Left colon (tissue), 2 donors: ENCODE measurements at places on chromosomes 5 and 9. TPM values are rescaled to one million over a fixed set of nuclear protein-coding genes. Genes with fewer than 3 reads are reported as not detected.

DNA sequence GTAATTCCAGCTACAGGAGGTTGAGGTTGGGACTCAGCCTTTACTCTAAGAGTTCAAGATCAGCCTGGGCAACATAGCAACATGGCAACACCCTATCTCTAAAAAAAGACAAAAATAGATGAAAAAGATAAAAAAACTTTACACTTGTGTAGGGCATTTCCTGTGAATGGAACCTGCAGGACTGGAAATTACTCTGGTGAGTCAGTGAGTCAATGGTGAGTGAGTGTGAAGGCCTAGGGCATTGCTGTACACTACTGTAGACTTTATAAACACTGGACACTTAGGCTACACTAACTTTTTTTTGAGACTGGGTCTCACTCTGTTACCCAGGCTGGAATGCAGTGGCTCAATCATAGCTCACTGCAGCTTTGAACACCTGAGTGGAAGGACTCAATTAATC, 19.5 kb upstream of the ARSI start:
- DNase-seq, result no peak

GRCh38 chr9:133973111-133973790, 18.9 kb downstream of the VAV2 start:
- no peak for DNase-seq

GRCh38 chr5:172939071-172939470, 20.2 kb upstream of the RPL26L1 start:
- DNase-seq, result peak; percentile 21

The SGCD gene
- total RNA-seq, result 1.0 TPM

- no peak for DNase-seq
Observed at GRCh38 chr5:127761869-127762268, 58.7 kb downstream of the CCDC192 start.

DNA sequence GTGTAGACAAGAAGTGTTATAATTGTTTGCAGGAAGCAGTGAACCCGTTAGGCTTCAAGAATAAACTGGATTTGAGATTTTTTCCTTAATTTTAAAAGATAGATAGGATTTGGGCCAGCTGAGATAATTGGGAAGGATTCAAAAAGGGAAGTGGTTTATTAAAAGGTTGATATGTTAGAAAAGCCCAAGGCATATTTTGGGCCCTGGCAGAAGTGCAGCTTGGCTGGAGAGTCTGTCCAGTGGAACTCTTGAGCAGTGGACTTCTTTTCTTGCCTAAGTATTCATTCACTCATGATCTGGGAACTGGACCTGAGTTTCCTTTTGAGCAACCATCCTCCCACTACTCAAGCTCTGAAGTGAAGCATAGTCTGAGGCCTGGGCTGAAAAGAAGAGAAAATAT, 433.4 kb downstream of the ZSWIM6 start:
- no peak for DNase-seq

DNA sequence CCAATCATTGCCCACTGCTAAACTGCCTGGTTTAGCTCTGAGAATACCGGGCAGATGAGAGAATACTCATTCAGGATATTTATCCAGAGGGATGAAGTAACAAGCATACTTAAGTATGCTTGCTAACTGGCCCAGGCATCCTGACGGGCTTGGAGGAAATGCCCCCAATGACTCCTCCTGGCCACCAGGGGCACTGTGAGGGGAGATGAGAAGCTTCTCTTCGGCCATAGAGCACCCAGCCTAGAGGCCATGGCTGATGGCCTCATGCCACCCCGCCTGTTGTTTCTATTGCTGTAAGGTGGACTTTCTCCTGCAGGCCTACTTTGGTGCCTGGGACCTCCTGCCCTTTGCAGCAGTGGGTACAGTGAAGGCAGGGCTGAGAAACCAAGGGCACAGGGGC, 134.5 kb upstream of the FSTL4 start:
- no peak for DNase-seq

The CPLANE1 gene
- total RNA-seq, result 10.2 TPM

DNA sequence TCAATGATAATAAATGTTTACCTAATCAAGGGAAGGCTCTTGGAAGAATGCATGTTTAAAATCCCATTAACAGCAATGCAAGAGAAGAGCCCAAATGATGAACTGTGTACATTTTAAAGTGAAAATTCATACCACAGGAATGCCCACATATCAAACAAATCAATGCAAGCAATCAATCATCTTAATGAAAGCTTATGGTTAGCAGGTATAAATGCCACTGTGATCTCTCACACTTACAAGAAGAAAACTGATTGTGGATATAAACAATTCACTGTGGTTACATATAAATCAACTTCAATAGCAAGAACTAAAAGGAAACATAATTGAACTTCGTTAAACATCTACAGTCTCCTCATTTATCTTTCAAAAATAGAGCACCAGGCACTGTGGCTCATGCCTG, 161.0 kb upstream of the RORB start:
- DNase-seq, result no peak

The GCNT1 gene
- total RNA-seq, result 30.8 TPM

GRCh38 chr5:165139721-165140120, 1634.3 kb downstream of the MAT2B start:
- no peak for DNase-seq

DNA sequence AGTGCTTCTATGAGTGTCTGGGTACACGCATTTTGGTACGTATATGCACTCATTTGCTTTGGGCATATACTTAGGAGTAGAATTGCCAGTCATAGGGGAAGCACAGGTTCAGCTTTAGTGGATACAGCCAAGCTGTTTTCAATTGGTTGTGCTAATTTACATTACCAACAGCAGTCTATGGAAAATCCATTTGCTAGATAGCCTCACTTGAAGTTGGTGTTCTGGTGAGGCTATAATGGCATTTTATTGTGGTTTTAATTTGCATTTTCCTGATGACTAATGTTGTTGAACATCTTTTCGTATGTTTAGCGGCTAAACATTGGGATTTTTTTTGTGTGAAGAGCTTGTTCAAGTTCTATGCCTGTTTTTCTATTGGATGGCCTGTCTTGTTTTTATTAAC, 76.8 kb upstream of the ANKH start:
- no peak for DNase-seq

DNA sequence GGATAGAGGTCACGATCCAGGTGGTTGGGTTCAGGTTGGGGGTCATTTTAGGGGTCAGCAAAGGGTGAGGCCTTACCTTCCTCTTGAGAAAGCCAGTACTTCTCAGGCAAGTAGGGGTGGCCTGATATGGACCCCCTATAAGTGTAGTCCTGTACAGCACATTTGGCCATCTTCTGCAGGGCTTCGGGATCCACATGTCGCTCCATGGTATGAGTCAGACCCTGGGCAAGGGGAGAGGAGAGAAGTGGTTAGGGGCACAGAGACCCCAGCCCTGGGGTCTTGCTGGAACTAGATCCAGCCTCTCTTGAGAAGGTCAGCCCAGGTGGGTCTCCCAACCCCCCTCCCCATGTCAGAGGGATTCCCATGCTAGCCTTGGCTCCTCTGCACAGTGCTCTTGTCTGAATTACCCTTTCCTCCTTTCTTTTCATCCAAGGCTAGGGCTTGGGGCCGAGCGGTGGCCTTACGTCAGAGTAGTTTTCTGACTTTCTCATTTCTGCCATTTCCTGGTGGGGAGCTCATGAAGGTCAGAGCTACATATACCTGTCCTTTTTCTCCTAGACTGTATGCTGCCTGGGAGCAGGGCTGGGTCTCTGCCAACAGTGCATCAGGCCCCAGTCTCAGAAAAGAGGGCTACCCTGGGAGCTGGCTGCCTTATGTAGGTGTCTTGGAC, 9.0 kb upstream of the MYORG start:
- no peak for DNase-seq

DNA sequence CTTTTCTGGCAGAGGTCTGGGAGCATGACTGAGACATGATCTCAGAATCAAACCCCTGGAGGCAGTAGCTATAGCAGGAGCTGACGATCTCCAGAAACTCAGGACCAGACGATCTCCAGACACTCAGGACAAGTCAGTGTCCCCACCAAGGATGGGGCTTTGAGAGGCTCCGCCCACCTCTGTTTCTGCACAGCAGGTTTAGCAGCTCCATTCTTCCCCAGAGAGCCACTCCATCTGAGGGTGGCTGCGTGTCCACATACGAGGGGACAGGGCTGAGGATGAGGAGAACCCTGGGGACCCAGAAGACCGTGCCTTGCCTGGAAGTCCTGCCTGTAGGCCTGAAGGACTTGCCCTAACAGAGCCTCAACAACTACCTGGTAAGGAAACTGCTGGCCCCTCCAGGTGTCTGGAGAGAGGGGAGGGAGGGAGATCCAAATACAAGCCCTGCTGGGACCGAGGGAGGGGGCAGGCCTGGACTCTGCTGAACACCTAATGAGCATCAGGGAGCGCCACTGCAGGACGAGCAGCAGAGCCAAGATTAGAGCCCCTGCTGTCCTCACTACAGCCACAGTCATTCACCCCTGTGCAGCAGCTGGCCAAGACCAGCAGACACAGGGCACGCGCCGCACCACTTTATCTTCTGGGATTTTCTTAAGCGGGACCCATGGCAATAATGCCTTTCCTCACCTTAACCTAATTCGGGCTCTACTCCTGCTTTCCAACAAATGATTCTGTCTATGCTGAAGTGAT, at the start of gene GABRP:
GABRP (plus strand) TSS at position 228 of the 750 bp plus-strand sequence. CDS start 4,891 bp downstream, outside the sequence.
- DNase-seq, result no peak

- DNase-seq, result no peak
Observed at GRCh38 chr5:1667648-1668140, 131.9 kb downstream of the MRPL36 start.

The PCSK5 gene
- total RNA-seq, result 56.5 TPM

The CANX gene
- 601 TPM for total RNA-seq

The PCDHA5 gene
- total RNA-seq, result 0.06 TPM

- no peak for DNase-seq
Observed at GRCh38 chr5:143554918-143555477, 151.5 kb upstream of the NR3C1 start.

GRCh38 chr5:6702633-6703032, 10.6 kb upstream of the TENT4A start:
- no peak for DNase-seq

DNA sequence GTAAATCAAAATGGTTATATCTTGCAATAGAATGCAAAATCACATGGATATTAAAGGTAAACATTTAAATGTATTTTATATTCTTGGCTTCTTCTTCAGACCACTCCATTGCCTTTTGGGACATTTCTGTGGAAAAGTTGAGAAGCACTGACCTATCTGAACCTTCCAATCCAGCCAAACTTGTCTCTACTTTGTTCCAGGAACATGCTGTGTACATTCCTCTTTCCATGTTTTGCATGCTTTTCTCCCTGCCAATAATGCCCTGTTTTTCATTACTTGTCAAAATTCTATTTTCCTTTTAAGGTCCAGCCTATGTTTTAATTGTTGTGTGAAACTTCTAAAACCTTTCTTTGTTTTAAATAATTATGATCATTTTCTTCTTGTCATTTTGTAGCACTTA, 28.3 kb downstream of the JAK2 start:
- no peak for DNase-seq

- no peak for DNase-seq
Observed at GRCh38 chr5:98248949-98249348, 524.5 kb upstream of the RGMB start.

The VLDLR gene
- 9.6 TPM for total RNA-seq
